Choroid plexus epithelial cell (primary cell): ENCODE measurements at places on chromosomes 3 and 15.

DNA sequence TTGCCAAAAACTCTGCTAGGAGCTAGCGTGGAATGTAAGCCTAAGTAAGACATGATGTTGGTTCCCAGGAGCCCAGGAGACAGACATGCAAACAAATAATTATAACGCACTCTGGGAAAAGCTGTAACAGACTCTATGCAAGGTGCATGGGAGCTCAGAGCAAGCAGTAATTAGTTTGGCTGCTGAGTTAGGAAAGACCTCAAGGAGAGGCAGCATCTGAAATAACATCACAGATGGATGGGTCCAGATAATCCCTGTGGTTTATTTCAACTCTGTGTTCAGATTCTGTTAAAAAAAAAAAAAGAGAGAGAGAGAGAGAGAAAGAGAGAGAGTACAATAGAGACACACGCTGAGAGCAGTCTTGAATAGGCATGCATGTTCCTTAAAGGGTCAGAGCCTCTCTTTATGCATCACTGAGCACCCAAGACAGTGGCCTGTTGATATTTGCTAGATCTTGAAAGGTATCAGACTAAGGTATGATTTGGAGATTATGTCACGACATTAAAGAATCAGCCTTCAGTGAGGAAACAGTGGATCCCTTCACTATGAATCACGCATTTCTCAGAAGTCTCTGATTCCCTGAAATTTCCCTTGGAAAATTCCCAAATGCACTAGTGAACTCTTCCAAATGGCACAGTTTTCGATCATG, 124.4 kb upstream of the LIPC start:
- DNase-seq, result peak; percentile 39

GRCh38 chr3:9253327-9253726, 3.9 kb upstream of the SRGAP3 start:
- DNase-seq, result no peak

- DNase-seq, result peak; percentile 98
These were observed 38.2 kb upstream of the RHO start for GRCh38 chr3:129490273-129490675.

DNA sequence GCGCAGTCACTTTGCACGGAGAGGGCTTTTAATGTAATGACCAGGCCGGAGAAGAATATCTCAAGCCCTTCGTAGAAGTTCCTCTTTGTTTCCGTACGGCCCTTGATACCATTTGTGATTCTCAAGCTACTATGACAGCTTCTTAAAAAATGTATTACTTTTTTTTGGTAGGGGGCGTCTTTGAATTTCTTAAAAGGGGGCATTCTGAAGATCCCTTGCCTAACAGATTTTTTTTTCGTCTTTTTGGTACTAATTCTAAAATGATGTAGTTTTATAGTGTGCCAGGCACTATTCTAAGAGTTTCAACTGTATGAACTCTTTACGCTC, 614.0 kb downstream of the MCTP2 start:
- DNase-seq, result no peak

GRCh38 chr3:98188545-98188944, 22.0 kb downstream of the OR5H15 start:
- peak; percentile 15 for DNase-seq

DNA sequence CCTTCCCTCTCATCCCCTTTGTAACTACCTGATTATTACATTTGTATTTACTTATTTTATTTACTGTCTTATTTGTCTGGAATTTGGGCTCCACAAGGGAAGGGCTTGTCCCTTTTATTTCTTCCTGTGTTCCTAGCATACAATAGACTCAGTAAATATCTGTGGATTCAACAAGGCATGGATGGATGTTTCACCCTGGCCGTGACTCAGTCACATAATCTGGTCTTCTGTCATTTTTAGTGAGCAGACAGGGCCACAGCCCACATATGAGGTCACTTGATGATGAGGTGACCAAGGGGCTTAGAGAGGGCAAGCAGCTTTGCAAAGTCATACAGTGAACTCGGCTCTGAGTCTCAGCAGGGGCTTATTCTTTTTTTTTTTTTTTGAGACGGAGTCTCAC, 7.8 kb upstream of the DAG1 start:
- DNase-seq, result no peak

GRCh38 chr3:195247086-195247862, 23.7 kb downstream of the XXYLT1 start:
- no peak for DNase-seq

GRCh38 chr3:40237889-40238571, 71.5 kb upstream of the EIF1B start:
- peak; percentile 59 for DNase-seq

DNA sequence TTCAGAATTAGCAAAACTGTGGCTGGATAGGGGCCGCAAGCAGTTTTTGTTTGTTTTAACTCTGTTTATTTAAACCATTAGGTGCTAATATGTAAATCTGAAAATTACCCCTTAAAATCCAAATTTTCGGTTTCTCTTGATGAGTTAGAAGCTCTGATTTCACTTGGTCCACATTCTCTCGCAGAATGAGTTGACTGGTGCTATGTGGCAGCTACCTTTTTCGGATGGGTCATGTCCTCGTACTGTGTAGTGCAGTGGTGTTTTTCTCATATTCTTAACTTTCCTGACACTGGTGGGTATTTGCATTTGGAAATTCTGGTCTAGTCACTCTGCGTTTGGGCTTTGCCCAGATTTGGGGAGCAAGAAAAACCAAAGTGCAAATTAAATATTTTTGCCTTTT, 87.1 kb downstream of the DIPK2A start:
- no peak for DNase-seq

- DNase-seq, result no peak
These were observed 211.2 kb downstream of the TJP1 start for GRCh38 chr15:29611057-29611456.

DNA sequence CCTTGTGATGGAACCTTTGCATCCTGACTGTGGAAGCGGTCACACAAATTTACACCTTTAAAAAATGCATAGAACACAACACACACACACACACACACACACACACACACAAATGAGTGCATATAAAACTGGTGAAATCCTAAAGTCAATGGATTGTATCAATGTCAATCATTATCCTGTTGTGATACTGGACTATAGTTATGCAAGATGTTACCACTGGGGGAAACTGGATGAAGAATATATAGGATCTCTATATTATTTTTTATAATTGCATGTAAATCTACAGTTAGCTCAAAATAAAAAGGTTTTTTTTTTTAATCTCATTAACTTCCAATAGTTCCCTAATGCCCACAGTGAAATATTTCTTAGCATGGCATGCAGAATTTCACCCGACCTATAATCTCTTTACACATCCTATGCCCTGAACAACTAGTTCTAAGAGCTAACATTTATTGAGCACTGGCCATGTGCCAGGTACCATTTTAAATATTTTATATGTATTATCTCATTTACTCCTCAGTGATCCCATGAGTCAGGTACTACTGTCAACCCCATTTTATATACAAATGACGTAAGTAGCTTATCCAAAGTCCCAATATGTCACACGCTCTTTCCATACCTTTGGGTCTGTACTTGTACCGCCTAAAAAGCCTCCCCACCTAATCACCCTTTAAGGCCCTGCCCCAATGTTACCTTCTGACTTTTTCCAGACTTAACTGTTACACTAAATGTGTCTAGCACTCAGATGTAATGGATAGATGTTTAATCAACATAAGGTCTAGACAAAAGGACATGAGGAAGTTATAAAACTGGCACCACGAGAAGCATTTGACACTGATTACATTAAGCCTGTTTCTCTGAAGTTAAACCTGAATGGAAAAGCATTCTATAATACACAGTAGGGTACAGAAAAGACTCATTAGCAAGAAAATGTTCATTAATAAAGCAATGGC, 5.5 kb downstream of the ABCC5 start:
- DNase-seq, result no peak

DNA sequence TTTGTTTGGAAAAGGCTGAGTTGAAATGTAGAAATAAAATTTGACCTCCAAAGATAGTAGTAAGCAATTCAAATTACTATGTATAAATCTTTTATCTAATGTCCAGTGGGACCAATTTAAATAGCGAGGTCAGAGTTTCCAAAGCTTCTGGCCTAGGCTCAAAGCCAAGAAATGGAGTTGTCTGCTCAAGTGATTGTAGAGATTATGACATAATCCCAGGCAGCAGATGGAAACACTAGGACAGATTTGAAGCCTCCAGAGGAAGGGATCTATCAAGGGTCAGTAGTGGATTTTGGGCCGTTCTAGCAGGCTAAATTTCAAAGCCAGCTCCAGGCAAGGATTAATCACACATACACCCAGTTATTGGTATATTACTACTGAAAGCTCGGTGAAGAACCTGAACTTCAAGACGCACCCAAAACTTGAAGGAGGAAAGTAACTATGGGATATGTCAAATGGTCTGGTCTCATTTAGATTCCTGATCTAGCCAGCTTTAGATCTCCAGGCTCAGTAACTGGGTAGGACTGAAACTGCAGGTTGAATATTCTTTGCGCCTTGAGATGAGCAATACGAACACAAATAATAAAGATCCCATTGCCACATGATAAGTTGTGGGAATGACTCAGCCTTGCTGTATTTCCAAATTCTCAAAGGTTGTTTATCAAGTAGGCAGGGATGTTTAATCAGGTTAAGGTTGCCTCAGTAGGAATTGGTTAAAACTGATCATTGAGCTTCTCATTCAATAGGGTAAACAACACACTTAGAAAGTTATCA, 30.9 kb upstream of the ARRDC4 start:
- DNase-seq, result no peak

DNA sequence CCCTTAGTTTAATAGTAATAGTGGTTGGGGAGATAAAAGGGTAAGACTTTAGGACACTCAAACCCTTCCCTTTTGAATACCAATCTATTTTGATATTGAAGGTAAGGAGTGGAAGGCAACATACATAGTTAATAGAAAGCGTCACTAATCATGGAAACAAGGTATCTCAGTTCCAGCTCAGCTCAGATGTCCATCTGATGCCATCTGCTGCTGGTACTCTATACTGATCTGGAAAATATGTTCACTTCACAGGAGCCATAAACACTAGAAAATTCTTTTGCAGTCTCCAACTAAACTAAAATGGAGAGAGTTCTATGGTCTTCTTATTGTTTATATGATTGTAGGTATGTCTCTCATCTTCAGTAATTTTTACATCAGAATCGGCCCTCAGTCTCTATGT, 1777.1 kb downstream of the OTOL1 start:
- DNase-seq, result no peak

DNA sequence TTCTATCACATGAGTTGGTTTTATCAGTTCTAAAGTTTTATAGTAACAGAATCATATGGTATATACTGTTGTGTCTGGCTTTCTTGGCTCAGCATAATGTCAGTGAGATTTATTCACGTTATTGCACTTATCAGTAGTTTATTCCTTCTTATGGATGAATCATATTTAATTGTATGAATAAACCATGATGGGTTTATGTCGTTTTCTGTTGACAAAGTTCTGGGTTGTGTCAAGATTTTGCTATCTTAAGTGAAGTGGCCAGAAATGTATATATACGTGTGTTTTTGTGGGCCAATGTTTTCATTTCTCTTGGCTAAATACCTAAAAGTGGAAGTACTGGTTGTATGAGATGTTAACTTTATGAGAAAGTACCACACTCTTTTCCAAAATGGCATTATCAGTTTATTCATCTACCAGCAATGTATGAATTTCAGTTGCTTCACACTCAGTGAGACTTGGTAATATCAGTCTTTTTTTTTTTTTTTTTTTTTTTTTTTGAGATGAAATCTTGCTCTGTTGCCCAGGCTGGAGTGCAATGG, 112.4 kb upstream of the DCBLD2 start:
- no peak for DNase-seq

- DNase-seq, result no peak
These were observed 34.0 kb downstream of the KLHL25 start for GRCh38 chr15:85760531-85761371.

DNA sequence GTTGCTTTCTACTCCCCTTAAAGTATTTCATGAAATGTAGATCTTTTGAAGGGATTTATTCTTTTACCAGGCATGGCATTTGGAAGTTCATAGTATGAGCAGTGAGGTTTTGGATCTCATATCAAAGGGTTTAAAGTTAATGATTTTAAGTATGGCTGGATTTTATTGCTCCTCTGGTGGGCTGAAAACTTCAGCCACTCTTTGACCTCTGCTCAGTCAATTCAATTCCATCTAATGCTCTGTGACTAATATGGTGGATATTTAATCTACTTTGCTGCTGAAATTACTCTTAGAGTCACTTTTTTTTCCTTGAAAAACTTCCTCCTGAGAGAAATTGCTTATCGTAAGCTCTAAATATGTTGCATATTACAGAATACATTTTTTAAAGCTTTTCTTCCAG, 218.6 kb downstream of the NR2F2 start:
- no peak for DNase-seq
